ENCODE measurements at places on chromosomes 11 and 22.

DNA sequence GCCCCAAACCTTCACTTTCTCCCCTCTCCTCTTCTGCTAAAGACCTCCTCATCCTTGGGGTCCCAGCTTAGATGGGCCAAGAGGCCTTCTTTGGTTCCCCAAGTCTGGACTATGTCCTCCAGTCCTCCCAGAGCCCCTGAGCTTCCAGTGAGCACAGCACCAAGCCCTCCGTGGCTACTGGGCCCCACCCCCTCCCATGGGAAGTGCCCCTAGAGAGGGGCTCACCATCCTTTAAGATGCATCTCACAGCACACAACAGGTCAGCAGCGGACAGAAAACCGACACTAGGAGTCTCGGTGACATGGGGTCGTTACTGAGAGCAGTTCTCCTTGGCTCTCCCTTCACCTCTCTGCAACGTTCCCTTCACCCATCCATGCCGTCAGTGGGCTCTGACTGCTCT is 2.7 kb downstream of the LRRC32 start:
- DNase-seq: no peak

GRCh38 chr11:30277176-30277575 is 45.7 kb upstream of the ARL14EP start:
- no peak for DNase-seq

GRCh38 chr11:127795326-127795725 is 792.0 kb downstream of the ETS1 start:
- no peak for DNase-seq

- no peak for DNase-seq
These were observed 2.1 kb downstream of the ALDH3B1 start for GRCh38 chr11:68012044-68012842.

- DNase-seq: no peak
These were observed 113.5 kb downstream of the SOX6 start for GRCh38 chr11:16242806-16243205.

DNA sequence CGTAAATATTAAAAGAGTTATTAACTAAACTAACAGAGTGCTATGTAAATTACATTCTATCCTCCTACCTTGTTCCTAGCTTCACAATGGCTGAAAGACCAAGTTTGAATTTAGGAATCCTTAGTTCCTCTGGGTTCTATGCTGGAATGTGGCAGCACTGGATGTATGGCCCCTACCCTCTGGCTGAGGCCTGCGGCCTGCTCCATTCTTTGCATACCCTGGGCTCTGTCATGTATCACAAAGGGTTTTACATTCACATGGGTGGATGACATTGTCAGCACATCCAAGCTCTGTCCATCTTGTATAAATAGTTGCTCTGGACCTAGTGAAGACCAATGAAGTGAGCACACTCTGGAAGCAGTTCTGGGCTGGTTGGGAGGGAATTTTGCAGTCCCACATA is 54.5 kb downstream of the AASDHPPT start:
- no peak for DNase-seq

GRCh38 chr11:25890626-25891260 is 441.2 kb upstream of the ANO3 start:
- no peak for DNase-seq

- DNase-seq: no peak
These were observed 3.3 kb upstream of the SMARCB1 start for GRCh38 chr22:23783265-23784150.

DNA sequence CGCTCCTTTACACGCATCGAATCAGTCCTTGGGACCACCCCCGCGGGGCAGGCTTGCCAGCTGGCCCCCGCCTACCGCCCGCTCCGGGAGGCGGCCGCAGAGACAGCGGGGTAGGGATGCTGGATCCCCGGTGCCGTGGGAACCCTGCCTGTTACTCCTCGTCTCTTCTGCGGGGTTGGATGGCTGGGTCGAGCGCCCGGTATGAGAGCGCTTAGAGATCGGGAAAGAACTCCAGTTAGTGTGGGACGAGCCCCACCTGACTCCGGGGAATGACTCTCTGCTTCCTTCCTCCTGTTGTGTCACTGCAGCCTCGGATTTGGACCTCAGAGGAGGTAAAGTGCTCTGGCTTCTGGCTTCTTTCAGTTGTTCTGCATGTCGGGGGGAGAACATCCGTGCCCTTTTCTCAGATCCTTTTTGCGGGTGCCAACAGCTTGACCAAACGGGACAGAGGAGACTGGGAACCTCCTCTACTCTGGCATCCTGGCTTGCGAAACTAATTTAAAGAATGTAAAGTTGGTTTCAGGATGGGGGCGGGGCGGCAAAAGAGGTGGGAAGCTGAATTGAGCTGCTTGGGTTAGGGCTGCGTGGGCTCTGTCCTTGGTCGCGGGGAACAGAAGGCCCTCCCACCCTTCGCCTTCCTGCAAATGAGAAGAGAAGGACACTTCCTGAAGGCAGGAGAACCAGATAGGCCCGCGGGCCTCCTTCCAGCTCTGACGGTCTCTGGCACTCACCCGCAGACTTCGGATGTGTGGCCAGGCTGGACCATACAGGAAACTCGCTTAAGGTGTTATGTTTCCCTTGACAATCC is 938 bp downstream of the LAYN start:
- DNase-seq: peak; percentile 71

DNA sequence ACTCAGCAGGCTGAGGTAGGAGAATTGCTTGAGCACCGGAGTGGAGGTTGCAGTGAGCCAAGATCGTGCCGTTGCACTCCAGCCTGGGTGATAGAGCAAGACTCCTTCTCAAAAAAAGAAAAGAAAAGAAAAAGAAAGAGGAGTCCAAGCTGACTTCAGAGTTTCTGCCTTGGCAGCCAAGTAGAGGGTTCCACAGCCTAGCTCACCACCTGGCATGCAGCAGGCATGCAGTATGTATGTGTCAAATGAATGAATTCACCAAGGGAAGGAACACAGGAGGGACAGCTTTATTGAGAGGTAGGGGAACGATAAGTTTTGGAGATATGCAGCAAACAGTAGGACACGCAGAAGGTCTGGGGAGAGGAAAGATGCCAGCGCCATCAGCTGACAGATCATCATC is 230.4 kb downstream of the BUD13 start:
- no peak for DNase-seq

GRCh38 chr11:63226488-63227114 is 16.8 kb downstream of the SLC22A25 start:
- DNase-seq: no peak

GRCh38 chr11:47917599-47918369 is 62.6 kb upstream of the PTPRJ start:
- DNase-seq: peak; percentile 66

DNA sequence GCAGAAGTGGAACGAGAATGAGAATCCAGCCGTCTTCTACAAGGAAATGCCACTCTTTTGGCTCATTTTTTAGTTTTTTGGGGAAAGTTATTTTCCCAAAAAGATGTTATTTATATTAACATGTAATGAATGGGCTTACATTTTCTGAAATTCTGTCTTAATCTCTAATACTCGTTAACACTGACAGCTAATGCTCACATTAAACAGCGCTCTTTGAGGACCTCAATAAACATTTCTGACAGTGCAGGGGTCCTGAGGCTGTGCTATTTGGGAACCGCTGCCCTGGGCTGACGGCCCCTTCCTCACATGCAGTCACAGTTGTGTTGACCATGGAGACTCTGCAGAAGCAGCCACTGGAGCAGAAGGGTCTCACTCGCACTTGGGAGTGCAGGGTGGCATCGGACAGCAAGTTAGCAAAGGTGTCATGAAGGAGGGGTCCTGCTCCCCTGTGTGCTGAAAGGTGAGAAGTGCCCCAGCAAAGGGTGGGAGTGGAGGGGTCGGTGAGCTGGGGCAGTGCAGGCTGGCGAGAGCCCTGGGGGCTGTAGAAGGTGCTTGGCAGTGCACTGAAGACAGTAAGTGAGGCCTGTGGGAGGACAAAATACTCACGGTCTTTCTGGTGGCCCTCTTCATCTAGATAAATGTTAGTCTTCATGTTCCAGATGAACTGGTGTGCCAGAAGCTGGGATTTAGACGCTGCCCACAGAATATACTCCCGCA is 53.1 kb upstream of the SERPIND1 start:
- DNase-seq: no peak

GRCh38 chr11:115257678-115258077 is 246.5 kb downstream of the CADM1 start:
- DNase-seq: no peak

DNA sequence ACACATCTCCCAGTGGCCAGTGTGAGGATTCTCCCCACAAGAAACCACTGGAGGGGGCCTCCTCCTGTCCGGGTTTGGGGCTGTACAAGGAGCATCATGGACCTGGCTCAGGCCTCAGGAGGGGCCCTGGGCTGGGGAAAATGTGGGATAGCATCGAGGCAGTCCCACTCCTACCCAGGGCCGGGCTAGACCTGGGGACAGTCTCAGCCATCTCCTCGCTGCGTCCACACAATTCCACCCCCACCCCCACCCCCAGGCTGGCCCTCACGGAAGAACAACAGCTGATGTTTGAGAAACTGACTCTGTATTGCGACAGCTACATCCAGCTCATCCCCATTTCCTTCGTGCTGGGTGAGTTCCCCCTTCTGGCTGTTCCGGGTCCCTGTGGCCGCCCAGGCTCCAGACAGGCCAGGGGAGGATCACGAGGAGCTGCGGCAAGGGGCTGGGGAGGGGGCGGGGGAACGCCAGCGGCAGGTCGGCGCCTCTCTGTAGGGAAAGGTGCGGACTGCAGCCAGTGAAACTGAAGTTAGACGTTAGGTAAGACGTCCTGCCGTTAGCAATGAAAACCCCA is 4.8 kb downstream of the BEST1 start:
- peak; percentile 69 for DNase-seq

GRCh38 chr11:60447846-60448245 is 7.8 kb upstream of the MS4A1 start:
- DNase-seq: no peak
